ENCODE measurements at places on chromosomes 5 and 9.

- DNase-seq, result no peak
Measured at GRCh38 chr9:27425827-27426510, 98.1 kb upstream of the IFNK start.

DNA sequence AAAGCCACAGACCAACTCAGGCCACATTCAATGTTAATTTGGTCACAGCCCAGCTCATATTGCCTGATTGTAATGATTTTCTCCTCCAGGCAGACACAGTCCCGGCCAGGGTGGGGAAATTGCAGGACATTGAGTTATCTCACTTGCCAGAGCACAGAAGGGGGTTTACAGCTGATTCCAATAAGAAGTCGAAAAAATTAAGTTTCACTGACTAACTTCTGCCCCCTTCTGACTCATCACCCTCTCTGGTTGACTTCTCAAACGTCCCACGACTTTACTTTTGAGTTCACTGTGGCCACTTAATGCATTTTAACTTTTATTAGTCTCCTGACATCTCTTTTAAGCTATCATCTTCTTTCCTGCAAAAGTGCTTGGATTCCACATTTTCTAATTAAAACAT, 321.4 kb upstream of the WWC1 start:
- no peak for DNase-seq

DNA sequence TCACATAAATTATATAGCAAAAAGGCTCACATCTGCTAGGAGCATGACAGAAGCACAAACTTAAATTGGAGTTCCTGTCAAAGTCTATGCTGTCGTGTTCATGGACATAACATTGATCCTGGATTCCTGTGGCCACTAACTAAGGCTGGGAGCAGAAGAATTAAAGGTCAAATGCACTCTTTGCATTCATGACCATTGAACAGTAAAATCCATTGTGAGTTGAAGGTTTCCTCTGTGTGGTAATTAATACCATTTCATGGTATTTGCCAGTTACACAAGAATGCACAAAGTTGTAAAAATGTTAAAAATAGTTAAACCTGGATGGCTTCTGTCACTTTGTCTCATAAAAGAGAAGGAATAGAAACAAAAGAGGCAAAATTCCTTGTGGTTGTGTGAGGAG, 242.6 kb downstream of the NPR3 start:
- no peak for DNase-seq

DNA sequence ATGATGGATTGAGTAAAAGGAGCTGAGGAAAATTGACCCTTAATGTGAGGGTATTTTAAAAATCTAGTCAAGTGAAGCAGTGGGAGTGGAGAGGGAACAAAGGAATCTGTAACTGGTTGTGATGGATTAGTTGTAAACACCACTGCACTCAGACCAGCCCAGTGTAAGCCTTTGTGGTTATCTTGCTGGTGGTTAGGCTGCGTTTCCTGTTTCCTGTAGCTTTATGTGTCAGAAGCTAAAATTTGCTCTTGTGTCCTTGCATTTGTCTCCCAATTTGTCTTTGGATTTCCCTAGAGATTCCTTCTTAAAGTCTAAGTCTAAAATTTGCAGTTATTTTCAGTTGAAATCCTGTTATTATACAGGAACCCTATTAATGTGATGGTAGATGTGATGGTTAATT, 6.3 kb downstream of the IFNA21 start:
- DNase-seq, result no peak

DNA sequence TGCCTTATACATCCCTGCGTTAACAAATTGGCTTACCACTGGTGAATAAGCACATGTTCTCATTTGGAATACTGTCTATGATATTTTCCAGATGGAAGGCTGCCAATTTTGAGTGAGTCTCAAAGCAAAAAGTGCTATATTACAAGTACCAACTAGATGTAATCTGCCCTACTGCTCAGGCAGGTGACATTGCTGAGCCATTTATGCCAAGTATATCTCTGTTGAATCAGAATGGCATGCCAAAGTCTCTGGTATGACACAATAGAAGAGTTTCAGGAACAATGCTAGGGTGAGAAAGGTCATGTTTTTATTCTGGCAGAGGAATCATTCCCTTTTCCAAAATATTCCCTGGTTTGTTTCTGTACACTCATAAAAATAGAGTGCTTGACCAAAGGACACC, 356.5 kb downstream of the CDH9 start:
- DNase-seq, result no peak

- no peak for DNase-seq
Measured at GRCh38 chr5:157248821-157249470, 17.0 kb upstream of the CYFIP2 start.

DNA sequence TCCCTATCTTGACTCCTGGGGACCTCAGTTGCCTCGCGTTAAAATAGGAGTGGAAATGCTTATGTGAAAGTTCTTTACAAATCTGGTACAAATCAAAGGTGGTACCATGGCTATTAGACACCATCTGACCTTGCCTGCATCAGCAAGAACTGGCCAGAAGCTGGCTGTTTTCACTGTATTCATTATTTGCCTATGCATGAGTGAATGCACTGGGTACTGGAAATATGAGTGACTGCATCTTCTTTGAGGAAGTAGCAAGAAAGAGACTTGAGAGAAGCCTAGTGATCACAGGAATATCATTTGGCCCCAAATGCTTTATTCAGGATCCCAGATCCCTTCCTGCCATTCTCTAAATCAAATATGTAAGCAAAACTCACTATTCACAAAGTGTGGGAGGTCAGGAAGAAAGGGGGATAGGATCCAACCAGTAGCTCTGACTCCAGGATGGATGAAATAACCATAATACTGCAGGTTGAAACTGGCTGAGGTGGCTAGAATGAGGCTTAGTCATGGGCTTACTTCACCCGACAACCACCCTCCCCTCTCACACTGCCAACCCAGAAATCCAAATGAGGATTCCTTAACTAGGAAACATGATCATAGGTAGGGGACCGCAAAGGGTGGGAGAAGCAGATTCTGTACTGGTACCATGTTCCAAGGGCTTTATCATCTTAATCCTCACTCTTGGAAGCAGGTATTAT, 56.7 kb downstream of the FAM114A2 start:
- no peak for DNase-seq

- no peak for DNase-seq
Measured at GRCh38 chr5:151758141-151758429, 346 bp downstream of the ATOX1 start.

Data from NCI-H1436 treated with DMSO at 0.1 percent for 48 hours (cell line).